ENCODE measurements at places on chromosomes 11 and 22.

DNA sequence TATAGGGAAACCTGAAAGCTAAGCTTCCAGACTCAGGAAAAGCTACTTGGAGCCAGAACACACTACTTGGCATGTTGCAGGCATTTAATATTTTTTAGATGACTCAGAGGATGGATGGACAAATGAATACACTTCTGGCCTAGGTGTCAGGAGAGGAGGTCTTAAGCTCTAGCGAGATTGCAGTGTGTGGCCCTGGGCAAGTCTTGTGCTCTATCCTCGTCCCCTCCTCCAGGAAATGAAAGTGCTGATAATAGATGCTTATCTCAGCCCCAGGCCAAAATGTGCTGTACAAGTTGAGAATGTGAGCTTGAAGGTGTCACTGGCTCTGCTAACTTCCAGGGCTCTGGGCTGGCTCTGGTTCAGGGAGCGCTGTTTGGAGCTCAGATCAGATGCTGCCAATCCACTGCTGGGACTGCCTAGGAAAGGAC is 136.3 kb downstream of the PKNOX2 start:
- no peak for DNase-seq

DNA sequence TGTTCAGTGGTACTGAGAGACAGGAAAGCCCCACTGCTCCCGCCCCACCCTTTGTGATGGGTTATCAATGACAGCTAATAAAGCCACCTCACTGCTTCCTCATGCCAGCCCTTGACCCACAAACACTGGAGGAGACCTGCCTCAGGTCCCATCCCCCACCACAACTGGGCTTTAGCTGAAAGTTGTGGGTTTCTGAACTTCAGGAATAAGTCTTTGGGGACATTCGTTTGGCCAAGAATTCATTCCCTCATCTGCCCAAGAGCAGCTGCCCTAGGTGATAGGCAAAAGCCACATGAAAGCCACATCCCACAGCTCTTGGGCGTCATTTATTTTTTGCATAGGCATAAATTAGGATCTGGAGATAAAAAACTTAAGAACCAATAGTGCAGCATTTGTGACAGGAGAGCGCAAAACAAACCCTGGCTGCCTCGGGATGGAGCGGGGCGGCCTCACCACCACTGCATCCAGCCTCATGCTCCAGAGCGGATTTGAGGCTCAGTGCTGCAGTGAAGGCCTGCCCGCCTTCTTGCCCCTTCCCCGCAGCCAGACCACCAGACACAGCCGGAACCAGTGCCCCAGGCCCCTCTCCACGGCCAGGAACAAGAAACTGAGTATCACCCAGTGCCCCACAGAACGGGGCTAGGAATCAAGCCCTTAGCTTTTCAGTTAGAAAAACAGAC is 21.2 kb downstream of the SUN2 start:
- no peak for DNase-seq

DNA sequence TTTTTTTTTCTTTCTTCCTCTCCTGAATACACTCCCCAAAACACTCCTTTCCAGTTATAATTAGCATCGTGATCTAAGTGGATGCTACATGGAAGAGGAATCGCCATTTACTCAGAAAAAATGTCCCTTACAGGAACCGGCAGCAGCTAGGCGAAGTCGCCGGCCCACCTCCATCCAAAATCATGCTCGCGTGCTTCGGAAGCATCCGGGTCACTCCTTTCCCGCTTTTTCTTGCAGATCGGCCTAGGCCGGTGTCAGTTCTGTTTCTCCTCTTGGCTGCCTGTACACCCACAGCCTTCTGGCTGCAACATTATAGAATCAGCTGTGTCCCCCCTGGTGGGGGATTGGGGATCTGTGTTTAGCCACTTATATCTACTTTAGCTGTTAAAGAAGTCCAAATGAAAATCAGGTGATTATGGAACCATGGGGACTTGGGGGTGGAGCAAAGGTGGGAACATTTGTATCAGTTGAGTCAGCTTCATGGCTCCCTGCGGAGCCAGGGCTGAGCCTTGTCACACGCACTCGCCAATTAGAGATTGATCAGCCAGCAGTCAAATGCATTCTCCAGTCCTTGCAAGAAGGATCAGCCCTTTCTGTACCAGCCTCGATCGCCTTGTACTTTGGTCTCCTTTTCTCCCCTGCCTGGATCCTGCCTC is 36.3 kb downstream of the ASRGL1 start:
- no peak for DNase-seq

DNA sequence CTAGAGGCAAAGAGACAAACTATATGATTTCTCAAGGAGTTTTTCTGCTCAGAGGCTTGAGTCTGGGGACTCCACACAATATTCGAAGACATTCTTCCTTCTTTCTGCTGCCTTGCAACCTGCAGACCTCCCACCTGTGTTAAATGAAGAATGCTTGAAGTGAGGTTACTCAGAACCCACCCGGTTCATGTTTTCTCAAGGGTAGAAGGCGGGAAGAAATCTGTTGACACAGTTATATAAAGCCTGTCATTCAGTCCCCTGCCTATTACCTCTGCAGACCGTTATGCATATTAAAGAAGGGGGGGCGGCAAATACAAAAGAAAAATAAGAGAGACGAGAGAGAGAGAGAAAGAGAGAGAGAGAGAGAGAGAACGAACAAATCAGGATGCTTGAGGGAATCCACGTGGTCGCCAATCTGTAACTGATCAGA is 2.2 kb upstream of the KMT2A start:
- no peak for DNase-seq

DNA sequence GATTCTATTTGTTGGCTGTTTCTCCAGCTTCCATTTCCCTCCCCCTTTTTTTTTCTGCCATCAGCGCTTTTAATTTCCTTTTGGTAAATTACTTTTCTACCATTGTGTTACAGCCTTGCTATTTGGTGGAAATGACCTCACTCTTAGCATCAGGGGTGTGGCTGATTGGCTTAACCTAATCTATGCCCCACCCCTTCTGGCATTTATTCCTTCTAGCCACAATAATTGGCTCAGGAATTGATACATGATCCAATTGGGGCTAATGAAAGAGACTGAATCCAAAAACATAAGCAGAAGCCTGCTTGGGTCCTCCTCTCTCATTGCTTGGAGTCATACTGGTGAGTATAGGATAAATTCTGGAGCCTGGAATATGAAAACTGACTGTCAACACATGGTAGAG is 402.4 kb upstream of the LRRC4C start:
- DNase-seq: no peak

DNA sequence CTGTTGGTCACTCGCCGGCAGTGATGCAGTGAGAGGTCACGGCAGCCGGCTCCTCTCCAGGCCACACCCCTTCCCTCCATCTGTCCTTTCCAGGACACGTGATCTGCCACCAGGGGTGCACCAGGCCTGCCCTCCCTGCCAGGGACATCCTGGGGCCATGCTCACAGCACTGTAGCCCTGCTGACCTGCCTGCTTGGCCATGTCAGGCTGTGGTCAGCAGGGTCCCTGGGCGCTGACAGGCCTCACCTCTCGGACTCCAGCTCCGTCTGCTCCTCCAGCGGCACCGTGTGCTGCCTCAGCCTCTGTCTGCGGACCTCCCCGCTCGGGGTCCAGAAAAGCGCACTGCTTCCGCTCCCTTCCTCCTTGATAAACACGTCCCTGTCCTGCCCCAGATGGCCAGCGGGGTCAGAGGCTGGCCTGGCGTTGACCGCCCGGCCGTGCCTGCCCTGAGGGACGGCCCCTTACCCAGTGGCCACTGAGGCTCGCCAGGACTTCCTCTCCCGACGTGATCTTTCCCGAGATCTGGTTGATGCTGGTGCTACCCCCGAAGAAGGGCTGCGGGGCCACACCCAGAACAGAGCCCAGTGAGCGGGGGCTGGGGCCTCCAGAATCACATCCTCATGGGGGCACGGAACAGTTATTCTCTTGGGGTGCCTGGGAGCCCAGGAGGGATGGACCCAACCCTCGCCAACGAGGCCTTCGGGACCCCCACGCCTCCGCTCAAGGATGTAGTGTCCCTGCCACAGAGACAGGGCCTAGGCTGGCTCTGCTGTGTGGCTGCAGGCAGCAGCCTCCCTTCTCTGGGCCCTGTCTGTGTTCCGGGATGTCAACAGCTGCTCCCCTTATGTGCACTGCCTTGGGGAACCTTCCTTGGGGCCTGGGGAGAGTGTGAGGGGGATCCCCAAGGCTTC is 36.3 kb upstream of the CARS1 start:
- DNase-seq: no peak

GRCh38 chr22:20399866-20400605 is 6.1 kb downstream of the ZNF74 start:
- DNase-seq: no peak

DNA sequence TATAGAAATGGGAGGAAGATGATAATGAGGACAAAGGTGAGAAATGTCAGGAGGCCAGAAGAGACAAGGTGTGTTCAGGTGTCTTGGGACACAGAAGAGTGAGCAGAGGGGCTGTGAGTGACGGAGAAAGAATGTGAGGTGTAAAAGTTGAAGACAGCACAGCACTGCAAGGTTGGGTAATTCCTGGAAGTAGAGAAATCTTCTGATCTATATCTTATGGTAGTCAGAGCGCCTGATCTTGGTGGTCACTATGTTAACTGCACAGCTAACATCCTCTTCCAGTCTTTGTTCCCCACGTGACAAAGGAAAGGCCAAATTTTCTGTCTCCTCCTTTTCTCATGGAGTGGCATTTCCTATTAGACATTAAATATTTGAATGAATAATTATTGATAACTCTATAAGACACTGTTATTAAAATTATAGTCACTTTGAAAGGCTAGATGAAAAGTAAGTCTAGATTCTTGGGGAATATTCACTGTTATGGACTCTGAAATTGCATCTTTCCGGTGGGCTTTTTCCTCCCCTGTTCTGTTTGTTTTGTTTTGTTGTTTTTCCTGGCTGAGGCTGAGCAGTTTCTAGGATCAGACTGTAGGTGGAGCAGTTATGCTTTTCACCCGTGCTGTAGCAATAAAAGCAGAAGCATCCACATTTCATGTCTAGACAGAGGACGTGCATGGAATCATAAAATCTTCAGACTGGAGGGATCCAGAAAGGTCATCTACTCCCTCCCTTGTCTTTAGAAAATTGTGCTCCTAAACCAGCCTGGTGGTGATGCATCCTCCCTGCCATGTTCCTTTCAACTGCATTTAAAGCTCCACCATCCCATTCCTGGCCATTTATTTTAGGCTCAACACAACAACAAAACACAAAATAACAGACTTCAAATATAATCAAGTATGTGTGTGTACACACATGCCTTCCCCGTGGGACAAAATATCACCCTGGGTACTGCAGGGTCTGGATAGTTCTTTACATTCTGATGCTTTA is 26.6 kb downstream of the SC5D start:
- DNase-seq: no peak

GRCh38 chr22:23272371-23272770 is 92.1 kb downstream of the BCR start:
- no peak for DNase-seq

GRCh38 chr11:35803115-35803514 is 140.5 kb downstream of the TRIM44 start:
- no peak for DNase-seq

- DNase-seq: no peak
Observed at GRCh38 chr22:33326540-33327295, 268.5 kb upstream of the SYN3 start.

DNA sequence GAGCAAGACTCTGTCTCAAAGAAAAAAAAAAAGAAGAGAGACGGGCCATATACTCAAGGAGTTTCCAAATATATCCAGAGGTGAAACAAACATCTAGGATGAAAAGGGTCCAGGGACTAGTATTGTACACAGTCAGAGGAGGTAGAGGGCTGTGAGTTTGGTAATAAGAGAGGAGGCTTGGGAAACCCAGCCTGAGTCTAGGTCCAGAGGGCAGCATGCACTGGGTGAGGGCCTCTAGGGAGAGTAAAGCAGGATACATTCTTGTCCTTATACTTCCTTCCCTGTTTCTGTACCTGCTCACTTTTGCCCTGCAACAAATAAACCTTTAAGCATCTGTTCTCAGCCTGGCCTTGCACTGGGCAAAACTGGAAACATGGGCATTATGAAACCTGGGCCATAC is 31.5 kb downstream of the STIM1 start:
- no peak for DNase-seq

GRCh38 chr11:15232496-15232895 is 117.8 kb downstream of the INSC start:
- DNase-seq: no peak

GRCh38 chr11:77993902-77994301 is 566 bp downstream of the INTS4 start:
- DNase-seq: no peak

GRCh38 chr11:15968461-15969130 is 387.8 kb downstream of the SOX6 start:
- no peak for DNase-seq

DNA sequence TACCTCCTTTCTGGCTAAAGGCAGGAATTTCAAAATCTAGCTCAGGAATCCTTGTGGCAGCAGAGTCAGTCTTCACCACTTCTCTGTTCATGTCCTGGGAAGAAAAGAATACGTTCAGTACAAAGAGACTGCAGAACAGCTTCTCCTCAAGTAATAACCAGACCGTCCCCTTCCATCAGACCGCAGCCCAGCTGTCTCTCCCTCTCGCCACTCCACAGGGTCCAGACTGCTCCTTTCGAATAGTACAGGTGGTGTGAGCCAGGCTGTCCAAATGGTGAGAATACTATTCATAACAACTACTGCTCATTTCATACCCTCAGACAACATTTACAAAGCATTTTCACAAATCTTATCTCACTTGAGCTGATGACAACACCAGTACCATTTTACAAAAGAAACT is 857 bp downstream of the ZPR1 start:
- no peak for DNase-seq

DNA sequence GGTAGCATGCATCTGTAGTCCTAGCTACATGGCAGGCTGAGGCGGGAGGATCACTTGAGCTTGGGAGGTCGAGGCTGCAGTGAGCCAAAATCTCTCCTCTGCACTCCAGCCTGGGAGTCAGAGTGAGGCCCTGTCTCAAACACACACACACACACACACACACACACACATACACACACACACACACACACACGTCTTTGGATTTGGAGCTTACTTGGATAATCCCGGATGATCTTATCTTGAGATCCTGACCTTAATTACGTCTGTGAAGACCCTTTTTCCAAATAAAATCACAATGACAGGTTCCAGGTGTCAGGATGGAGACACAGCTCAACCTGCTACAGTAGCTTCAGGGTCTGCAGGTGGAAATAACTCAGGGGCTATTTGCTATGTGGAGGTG is 1.1 kb downstream of the UPB1 start:
- DNase-seq: no peak

- DNase-seq: no peak
Observed at GRCh38 chr22:41929418-41929810, 2.8 kb upstream of the TNFRSF13C start.

- DNase-seq: no peak
Observed at GRCh38 chr22:42967933-42968332, 47.0 kb downstream of the PACSIN2 start.

- DNase-seq: no peak
Observed at GRCh38 chr22:44516841-44517240, 18.8 kb upstream of the RTL6 start.

- DNase-seq: no peak
Observed at GRCh38 chr11:134223121-134223520, 646 bp downstream of the NCAPD3 start.

DNA sequence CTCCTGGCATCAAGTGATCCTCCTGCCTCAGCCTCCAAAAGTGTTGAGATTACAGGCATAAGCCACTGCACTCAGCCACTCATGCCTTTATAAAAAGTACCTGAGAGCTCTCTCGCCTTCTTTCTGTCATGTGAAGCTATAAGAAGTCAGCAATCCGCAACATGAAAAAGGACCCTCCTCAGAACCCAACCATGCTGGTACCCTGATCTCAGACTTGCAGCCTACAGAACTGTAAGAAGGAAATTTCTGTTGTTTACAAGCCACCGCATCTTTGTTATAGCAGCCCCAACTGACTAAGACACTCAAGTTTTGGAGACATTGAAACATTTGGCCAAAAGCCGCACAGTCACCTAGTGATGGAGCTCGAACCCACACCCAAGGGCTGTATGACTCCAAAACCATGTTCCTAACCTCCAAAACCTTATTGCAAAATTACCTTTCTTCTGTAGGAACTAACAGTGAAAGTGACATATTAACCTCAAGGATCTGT is 8.9 kb downstream of the PACSIN2 start:
- DNase-seq: no peak
